Amniotic stem cell (primary cell): ENCODE measurements at places on chromosomes 13 and 19.

DNA sequence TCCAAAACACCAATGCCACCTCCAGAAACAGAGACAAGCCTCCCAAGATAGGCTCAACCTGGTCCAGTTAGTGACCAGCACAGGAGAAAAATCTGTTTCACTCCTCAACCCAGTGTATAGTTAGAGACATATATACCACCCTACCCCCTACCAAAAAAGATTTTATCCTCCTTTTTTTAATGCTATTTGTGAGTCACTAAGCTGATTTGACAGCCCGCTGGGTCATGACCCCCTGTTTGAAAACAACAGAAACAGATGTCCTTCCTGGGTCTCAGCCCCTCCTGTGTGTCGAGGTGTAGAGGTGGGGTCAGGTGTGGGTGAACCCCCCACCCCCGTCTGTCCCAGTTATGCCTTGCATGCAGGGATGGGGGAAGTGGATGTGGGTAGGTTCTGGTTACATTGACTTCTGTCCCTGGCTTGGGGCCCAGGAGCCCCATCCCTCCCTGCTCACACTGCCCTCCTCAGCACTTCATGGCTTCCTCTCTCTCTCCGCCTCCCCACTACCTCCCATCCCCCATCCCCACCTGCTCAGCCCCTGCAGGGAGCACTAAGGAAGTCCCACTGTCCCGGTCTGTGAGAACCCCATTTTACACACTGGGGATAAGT, 14.0 kb upstream of the TOMM40 start:
- no peak for DNase-seq

GRCh38 chr13:48069573-48069972, 25.3 kb downstream of the MED4 start:
- no peak for DNase-seq

DNA sequence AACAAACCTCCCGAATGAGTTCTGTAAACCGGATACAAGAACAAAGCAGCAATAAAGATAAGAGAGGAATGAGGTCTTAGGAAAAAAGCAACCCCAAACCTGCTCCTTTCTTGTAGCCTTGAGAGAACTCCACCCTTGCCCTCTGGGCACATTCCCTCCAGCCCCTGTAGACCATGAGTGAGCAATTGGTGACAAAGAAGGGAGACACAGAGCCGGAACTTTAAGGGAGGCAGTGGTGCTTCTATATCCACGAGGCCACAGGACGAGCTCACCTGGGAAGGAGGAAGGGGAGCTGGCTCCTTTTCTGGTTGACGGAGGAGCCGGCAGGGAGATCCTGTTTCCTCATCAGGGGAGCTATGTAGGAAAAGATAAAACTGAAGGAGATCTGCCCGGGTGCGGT, 13.0 kb downstream of the BRME1 start:
- DNase-seq = no peak

GRCh38 chr13:74682746-74683145, 548.5 kb upstream of the KLF12 start:
- no peak for DNase-seq

GRCh38 chr19:592101-592500, 2.4 kb downstream of the HCN2 start:
- no peak for DNase-seq
